CD4-positive, alpha-beta T cell treated with Interleukin-10 for 1 hour (primary cell): ENCODE measurements at places on chromosomes 11 and 22.
A peak's percentile ranks its signal among the peaks of the same experiment; 100 is the strongest.

DNA sequence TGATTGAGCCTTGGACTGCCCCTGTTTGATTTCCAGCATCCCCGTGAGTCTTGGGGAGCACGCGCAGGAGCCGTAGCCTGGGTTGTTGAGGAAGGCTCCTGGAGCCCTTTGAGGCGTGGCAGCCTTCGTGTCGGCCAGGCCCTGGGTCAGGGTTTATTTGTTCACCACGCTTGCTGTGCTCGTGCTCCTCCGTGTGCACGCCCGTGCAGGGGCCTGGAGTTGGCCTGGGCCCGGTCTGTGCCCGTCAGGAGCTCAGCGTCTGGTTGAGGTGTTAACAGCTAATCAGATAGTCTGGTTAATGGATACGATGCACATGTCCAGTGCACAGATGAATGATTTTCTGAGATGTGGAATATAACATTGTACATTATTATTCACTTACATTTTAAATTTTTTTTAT lies 8.0 kb downstream of the IGHMBP2 start:
- no peak for DNase-seq

- DNase-seq, result no peak
Measured at GRCh38 chr11:126992065-126992803, 8.3 kb downstream of the KIRREL3 start.

GRCh38 chr11:60631944-60632343 lies 67.5 kb upstream of the MS4A8 start:
- DNase-seq, result no peak

DNA sequence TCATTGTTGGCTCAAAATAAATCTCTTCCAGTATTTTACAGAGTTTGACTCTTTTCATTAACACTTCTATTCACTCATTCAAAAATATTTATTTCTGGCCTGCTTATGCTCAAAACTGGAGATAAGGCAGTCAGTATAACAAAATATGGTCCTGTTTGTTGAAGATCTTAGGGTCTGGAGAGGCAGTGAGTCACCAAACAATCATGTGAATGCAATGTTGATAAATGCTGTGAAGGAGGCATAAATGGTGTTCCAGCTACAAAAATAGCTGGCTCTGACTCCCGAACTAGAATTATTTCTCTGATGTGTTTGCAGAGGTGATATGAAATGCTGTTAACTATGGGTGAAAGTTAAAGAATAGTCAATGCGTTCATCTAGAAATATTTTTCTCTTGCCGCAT lies 390.6 kb downstream of the AASDHPPT start:
- DNase-seq, result no peak

DNA sequence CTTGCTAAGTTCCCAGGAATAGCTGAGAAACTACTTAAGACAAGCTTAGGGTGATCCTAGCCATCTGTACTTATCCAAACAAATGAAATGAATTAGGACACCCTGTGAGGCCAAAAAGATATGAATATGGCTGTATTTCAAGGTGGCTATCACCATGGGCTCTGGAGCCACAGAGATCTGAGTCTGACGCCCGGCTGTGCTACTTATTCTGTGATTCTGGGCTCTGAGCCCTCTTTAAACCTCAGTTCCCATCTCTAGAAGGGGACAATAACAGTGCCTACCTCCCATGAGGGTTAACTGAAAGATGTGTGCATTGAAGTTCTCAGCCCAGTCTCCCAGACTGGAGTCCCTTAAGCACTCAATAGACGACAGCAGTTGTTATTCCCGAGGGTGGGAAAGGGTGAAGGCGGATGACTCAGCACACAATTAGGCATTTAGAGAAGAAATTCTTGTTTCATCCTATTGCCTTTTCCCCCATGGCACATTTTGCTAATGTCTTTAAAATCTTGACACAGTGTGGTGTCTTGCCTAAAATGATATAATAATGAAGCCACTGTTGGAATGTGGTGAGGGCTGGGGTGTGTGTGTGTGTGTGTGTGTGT lies 132.5 kb downstream of the ADAMTS15 start:
- no peak for DNase-seq

DNA sequence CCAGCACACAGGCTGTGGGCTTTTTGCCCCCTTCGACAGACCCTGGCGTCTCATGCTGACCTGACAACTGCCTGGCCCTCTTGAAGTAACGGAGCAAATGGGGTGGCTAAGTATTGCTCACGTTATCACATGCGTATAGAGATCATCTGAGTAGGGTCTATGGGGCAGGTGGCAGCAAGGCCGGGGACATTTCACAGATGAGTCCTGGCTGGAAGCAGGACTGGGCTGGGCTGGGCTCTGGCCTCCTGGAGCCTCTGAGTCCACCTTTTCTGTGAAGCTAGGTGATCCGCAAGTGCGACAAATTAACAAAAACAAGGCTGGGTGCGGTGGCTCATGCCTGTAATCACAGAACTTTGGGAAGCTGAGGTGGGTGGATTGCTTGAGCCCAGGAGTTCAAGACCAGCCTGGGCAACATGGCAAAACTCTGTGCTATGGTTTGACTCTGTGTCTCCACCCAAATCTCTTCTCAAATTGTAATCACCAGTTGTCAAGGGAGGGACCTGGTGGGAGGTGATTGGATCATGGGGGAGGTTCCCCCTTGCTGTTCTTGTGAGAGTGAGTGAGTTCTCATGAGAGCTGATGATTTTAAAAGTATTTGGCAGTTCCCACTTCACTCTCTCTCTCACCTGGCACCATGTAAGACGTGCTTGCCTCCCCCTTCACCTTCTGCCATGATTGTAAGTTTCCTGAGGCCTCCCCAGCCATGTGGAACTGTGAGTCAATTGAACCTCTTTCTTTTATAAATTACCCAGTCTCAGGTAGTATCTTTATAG lies 122.0 kb downstream of the MPPED1 start:
- no peak for DNase-seq

DNA sequence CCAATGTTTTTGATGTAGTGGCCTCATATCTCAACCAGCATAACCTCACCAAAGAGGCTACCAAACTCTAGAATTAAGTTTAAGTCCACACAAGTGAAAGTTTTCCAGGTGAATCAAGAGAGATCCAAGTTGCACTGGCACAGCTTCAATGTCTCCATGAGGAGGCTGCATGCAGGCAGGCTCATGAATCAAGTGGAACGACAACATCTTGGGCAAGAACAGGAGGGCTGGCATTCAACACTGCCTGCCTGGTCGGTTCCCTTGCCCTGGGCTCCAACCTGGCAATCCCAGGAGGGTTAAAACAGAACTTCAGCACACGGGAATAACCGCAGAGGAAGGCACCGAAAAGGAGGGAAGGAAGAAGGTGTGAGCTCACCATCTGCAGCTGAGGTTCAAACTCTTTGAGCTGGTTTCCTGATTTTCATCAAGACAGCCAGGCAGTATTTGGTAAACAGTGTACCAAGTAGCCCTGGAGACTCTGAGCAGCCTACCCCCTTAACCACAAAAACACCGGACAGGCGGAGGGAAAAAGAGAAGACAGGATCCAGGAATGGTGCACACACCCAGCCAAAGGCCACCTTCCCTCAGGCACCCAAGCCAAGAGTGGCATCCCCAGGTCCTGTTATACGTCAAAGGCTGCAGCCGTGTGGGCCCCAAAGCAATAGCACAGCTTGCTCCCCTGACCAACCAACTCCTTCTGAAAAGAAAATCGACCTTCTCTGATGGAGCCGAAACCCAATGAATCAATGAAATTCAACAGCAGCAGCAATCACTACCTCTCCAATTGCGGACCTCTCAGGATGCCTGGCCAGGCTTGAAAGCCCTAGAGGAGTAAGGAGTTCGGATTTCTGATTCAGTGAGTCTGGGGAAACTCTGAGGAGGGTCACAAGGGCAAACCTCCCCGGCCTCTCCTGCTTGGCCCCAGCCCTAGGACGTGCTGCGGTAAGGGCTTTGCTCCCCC lies 1.3 kb downstream of the PACSIN2 start:
- no peak for DNase-seq

DNA sequence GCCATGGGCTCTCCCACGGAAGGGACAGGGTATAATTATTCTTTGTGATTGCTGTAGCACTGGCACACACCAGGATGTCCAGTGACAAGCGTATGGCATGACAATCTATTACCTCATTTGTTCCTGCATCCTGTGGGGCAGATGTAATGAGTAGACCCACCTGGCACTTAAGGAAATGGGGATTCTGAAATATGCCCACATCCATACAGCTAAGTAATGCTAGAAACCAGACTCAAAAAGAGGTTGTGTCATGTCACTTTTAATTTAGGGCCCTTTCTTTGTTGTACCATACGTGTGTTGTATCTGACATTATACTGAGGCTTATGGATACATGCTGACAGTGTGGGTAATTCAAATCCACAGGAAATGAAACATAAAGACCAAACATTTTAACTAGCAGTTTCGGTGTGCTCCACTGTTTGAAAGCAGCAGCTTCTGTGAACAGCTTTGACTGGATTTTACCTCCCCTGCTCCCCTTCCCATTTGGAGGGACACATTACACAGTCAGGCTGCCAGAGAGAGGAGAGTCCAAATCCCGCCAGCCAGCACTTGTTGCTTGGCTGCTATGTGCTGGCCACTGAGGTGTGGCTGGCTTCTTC lies 21.2 kb downstream of the GRAMD1B start:
- no peak for DNase-seq

DNA sequence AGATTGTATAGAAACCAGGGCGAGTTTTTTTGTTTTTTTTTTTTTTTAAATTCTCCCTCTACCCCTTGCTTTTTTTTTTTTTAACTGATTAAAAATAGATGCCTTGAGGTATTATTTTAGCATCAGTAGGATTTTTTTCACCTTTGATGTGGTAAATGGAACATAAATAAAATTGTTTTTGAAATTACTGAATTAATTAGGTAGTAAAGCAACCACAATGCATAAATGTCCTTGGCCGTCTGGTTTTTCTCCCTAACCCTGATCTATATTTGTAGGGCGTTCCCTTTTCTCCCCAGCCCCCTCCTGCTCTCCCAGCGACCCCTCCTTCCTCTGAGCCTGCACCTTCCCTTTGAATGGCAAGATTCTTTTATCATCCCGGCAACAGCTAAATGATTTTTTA lies 107.8 kb downstream of the ZBTB16 start:
- DNase-seq, result no peak

- no peak for DNase-seq
Measured at GRCh38 chr11:93983542-93984195, 37.5 kb upstream of the HEPHL1 start.

- DNase-seq, result no peak
Measured at GRCh38 chr22:32926600-32926999, 125.1 kb downstream of the TIMP3 start.

- DNase-seq, result no peak
Measured at GRCh38 chr11:19811380-19811779, 98.7 kb downstream of the NAV2 start.

- DNase-seq, result no peak
Measured at GRCh38 chr11:44011797-44012196, 36.0 kb upstream of the ACCSL start.

- DNase-seq, result peak; percentile 41
Measured at GRCh38 chr11:70755410-70756158, 357.3 kb downstream of the CTTN start.

DNA sequence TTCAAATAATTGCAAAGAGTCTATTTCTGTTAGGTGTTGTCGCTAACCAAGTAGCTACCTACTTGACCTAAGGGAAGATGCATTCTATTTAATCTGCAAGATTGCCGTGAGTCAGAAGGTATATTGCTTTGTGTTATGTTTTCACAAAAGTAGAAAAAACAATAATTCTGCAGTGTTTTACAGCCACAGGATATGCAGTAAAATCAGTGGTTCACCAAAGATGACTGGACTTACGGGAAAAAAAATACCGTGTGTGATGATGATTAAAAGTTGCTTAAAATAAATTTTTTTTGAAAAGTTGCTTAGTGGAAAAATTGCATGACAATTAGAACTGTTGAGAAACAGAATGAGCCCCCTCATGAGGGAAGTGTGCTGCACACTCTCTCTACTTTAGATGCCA lies 209.1 kb downstream of the DDX10 start:
- no peak for DNase-seq

DNA sequence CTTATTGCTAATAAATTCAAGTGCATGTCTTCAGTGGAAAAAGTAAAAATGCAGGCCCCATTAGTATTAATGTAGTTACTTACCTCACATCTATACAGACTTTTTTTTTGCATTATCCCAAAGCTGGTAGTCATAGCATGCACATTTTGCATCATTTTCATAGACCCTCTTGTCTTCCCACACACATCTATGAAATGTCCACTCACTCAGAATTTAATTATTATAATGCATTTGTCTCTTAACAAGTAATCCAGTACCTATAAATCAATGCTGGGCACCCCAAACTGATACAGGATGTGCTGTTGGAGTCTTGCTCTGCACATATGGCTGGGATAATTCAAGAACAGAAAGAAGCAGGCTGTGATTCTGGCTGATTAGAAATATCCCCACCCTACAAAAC lies 370.4 kb upstream of the FAT3 start:
- DNase-seq, result no peak

- DNase-seq, result no peak
Measured at GRCh38 chr22:47433627-47434026, 671.2 kb downstream of the TBC1D22A start.

DNA sequence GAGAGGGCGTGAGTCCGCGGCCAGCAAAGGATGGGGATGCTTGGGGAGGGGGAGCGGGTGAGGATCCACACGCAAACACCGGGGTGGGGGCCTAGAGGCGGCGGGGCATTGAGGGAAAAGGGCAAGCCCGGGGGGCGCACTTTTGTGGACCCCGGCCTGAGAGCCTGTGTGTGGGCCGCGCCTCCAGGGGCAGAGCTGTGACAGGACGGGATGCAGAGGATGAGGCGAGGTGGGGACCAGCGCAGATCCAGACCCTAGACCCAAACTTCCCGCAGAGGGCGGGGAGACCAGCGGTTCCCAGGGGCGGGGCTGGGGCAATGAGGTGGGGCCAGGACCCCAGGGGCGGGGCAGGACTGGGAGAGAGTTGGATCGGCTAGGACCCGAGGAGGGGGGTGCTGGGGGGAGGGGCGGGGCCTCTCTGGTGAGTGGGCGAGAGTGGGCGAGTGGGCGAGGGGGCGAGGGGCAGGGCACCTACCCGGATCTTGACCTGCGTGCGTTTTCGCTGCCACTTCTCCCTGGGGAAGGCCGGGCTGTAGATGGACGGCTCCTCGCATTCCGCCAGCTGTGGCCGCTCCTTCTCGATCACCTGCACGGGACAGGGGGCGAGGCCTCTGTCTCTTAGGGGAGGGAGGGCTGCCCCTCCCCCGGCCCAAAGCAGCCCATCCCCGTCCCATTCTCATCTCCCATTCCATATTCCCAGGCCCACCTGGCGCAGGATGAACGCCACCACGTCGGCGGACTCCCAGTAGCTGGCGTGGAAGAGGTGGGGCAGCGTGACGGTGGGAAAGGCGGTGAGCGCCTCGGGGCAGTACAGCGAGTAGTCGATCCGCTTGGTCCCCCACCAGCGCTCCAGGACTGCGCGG lies 10.6 kb downstream of the PITPNM1 start:
- DNase-seq, result no peak

DNA sequence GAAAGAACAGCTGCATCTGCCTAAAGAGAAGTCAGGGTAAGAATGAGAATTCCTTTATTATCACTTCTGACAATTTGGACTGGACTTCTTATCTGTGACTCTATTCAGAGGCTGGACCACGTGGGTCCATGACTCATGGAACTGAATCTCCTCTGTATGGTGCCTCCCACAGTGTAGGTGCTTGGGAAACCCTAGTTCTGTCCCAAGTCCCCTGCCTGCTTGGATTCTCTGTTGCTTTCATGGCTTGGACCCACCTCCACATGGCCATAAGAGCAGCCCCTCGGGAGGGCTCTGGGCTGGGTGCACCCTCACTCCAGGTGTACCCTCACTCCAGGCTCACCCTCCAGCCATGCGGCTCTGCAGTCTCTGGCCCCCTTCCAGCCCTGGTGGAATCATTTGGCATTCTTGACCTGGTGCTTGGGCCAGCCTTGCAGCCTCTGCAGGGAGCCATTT lies 153.4 kb downstream of the CACNA1I start:
- DNase-seq, result no peak

- DNase-seq, result no peak
Measured at GRCh38 chr11:16976379-16976778, 37.8 kb downstream of the PLEKHA7 start.
